ENCODE measurements at places on chromosomes 13 and 19. TPM values are rescaled to one million over a fixed set of nuclear protein-coding genes. Genes with fewer than 3 reads are reported as not detected.
A peak's percentile ranks its signal among the peaks of the same experiment; 100 is the strongest.

DNA sequence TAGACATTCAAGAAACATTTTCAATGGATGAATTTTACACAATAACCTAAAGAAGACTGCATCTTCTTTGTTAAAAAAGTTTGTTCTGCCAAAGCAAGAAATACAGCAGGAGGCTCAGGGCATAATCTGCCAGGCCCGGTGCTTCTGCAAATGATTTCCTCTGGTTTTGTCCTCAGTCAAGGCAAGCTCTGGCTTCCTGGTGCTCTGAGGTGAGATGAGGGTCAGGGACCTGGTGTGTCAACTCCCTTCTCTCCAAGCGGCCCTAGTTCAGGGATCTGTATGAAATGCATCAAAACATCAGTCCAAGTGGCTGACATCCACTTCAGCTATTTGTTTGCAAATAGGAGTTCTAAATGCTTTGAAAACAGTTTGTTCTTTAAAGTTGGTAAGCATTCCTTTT lies 31.6 kb downstream of the LACC1 start:
- no peak for DNase-seq

Gene C19orf73
- 1.4 TPM for total RNA-seq

Gene TMEM255B
- 21.5 TPM for total RNA-seq

Gene ZNF579
- total RNA-seq = 12.7 TPM

DNA sequence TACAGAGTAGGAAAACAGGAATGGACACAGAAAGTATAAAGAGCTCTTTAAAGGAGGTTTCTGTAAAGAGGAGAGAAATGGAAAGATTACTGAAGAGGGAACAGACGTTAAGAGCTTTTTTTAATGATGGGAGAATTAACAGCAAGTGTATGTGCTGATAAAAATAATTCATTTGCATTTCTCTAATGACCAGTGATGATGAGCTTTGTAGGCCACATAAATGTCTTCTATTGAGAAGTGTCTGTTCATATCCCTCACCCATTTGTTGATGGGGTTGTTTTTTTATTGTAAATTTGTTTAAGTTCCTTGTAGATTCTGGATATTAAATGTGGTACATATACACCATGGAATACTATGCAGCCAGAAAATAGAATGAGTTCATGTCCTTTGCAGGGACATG lies 40.0 kb downstream of the MYO16 start:
- no peak for DNase-seq

GRCh38 chr13:100128838-100129237 lies 39.9 kb downstream of the PCCA start:
- DNase-seq = no peak

GRCh38 chr19:4390017-4390566 lies 10.3 kb downstream of the SH3GL1 start:
- DNase-seq = peak; percentile 46

GRCh38 chr19:55165952-55166529 lies 372 bp downstream of the DNAAF3 start:
- DNase-seq = no peak

Gene C5AR2
- total RNA-seq = 6.4 TPM

DNA sequence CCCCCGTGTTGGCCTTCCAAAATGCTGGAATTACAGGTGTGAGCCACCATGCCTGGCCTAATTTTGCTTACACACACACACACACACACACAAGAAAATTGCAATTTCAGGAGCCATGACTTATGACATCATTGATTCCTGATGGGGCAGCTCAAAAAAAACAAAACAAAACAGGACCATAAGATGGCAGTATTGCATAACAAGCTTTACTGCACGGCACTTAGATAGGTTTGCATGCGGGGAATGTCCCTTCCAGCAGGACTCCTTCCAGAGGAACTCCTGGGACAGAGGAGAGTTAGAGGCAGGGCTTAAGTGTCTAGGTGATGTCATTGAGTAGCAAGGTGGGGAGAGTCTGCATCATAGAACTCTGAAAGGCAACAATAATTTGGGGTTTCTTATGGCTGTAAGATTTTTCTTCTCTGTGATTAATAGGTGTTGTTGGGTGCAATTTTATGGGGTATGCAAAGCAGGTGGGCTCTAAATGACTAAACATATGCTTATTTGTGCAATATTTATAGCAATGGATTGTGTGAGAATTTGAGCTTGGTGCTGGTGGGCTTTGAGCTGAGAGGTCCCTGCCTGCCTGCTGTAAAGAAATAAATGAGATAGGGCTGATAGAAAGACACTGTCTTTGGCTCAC lies 9.0 kb upstream of the ACSBG2 start:
- no peak for DNase-seq

DNA sequence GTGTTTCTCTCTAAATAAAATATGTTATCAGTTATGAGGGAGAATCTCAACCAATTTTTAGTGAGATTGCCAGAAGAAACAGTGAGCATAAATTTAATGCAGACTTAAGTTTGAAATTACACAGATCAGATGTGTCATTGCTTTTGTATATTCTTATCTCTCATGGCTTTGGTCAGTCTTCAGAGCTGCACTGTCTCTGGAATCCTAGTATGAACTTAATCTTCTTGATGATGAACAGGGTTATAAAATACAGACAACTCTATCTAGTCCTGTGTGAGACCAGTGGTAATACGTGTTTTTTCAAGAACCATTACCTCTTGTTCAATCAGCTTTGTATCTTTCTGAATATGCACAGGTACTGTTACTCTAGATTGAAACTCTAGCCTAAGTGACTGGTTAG lies 528.0 kb downstream of the DACH1 start:
- no peak for DNase-seq

- DNase-seq = no peak
Observed at GRCh38 chr19:51571599-51571998, 516 bp downstream of the ZNF175 start.

GRCh38 chr13:21065686-21066085 lies 4.3 kb upstream of the LATS2 start:
- no peak for DNase-seq

Gene RGS9BP
- total RNA-seq = 2.1 TPM

- DNase-seq = no peak
Observed at GRCh38 chr13:95403349-95404140, 102.3 kb upstream of the ABCC4 start.

DNA sequence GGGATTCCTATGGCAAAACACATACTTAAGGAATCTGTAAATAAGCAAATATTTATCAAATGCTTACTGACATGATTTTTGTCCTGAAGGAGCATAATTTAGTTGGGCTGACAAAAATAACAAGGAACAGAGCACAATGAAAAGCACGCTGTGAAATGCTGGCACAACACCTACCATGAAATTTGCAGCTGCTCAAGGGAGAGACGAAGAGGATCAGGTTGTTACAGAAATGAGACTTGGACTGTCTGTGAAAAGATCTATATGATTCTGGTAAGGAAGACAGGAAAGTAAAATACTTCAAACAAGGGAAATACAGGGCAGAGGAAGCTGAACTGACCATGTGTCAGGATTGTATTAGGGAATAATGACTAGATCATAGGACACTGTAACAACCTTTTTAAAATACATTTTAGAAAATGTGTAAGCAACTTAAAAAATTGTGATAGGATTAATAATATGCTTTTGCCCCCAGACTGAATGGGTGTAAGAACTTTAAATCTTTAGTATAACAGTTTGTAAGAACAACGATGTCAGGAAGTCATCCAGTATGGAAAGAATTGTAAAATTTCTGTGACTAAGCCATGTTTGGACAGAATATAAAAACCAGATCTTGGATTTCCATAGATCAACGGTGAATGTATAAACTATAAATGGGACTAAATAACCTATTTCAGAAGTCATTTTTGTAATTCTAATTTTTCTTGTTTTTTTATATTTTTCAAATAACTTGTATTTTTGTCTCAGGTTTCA lies 1556.0 kb downstream of the EFNB2 start:
- no peak for DNase-seq

DNA sequence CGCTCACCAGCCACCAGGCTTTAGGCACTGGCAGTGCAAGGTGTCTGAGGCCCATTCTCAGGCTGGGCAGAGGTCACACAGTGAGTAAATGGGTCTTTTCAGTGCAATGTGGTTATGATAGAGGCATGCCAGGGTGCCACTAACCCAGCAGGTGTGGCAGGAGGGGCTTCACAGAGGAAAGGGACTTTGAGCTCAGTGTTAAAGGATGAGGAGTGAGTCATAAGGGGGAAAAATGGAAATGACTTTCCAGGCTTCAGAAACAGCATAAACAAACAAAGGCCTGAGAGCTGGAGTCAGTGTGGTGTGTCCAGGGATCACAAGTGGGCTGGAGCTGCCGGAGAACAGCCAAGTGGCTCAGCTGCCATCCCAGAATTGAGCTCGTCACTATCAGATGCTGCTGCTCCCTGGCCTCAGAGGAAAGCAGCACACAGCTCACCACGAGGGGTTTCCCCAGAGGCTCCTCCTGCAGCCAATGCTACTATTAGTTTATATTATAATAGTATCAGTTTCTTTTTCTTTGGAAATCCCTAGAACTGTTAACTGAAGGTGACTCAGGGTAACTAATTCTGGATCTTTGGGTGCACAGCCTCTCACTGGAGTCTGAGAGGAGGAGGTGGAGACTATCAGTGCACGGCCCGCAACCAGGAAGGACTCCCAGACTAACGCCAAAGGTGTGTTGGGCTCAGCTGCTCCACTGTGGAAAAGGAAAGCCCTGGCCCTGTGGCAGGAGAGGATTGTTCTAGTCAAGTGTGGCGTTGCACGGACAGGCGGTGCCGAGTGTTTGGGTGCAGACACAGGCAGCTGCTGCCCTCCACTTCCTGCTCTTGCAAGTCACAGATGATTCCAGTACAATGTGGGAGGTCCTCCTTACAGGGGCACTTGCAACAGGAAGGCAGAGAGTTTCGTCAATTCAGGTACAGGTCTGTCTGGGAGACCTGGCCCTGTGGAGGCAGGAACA lies 39.5 kb downstream of the DHRS12 start:
- no peak for DNase-seq

DNA sequence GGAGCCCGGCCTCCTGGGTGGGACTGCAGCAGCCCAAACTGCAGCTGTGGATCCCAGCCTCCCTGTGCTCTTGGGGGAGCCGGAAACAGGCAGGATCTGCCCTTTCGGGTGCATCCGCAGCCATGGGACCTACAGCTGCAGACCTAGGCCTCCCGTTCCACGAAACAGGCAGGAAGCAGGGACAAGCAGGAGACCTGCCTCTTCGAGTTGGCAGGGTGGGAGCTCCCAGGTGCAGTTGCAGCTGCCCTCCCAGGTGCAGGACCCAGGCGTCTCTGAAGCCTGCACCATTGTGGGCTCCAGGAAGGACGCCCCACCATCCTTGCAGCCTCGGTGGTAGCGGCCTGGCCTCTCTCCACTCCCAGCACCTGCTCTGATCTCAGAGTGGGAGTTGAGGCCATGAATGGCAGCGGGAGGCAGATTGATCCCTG lies 189.0 kb upstream of the KLHL1 start:
- no peak for DNase-seq
